Stimulated activated CD4-positive, alpha-beta T cell treated with anti-CD3 and anti-CD28 coated beads, Interleukin-15, amount 100 ng/mL, for 1 hour (primary cell): ENCODE measurements at places on chromosomes 6 and 20.

DNA sequence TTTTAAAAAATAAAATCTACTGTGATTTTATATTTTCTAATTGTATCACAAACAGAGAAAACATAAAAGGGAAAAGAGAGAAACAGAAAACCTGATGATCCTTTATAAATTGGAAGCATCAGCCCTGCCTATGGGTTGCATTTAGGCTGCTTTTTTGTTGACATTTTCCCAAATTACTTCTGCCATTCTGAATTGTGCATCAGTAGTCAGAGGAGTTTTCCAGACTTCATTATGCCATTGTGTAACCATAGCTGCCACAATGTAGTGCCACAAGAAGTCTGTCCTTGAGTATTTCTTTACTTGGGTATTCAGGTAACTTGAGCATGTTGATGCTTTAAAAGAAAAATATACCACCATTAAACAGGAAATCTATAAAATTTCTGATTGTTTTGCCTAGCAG, 130.3 kb downstream of the HACE1 start:
- DNase-seq: no peak

DNA sequence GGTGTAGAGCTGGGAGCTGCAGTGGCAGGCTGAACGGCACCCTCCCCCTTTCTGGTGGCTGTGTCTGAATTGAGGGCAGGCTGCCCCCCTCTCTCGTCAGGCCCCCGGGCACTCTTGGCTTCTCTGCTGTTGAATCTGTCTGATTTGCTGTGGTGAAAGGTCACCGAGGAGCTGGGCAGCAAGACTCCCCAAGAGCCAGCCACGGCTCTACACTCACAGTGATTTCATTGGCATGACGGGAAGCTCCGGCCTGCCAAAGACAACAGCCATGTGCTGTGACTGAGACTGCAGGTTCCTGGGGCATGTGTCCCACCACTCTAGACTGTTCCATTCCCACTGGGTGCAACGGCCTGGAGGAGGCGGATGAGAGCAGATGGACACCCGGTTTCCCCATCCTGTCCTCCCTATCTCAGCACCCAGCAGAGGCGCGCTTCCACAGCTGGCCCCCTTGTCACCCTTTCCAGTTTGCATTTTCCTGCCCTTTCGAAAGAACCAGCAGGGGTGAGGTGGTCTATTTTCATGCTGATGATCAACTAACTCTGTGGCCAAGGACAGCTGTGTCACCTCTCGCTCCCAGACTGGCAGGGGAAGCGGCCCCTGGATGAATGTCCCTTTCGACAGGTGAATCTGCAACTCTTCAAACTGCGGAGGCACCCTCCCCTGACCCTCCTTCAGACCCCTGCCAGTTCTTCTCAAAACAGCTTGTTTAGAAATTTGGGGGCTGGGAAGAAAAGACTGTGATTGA, 2.2 kb downstream of the APCDD1L start:
- no peak for DNase-seq

DNA sequence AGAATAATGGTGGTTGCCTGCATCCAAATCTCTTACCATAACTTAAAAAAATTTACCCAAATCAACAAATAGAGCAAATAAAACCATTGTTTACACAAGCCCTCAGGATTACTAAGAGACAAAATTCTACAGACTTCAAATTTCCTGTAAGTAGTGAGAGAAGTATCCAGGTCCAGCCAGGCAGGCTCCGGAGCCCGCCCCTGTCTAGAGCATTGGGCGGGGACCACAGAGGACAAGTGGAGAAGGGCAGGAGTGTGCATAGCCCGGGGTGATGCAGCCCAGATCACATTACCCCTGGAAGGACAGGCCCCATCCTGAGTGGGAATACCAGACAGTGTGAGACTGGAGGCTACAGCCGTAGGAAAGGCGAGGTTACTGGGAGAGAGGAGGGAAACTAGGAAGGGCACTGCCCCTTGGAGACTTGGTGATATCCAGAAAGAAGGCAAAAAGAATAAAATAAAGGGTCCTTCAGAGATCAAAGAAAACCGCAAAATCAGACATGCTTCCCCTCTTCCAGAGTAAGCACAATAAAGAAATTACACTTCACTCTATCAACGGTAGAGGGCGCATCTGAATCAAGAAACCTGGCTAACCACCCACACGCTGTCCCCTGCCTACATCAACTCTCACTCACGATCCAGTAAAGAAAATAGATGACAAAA, 26.6 kb downstream of the RIN2 start:
- DNase-seq: no peak

DNA sequence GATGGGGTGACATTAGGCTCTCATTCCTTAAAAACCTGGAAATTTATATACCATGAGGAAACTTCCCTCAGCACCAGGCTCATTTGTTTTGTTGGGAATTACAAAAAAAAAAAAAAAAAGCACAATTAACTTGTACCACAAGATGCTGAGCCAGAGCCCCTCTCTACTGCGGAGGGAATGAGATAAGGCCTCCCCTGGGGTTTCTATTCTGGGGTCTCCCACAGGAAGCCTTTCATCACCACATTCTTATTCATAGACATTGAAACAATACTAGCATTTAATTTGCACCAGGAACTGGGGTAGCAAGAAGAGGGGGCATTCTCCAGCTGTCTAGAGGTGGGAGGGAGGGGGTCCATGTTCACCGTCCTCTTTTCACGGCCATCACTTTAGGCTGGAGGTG, 23.0 kb upstream of the RPS6KA2 start:
- no peak for DNase-seq
